ENCODE measurements at places on chromosomes 2 and 18. TPM values are rescaled to one million over a fixed set of nuclear protein-coding genes. Genes with fewer than 3 reads are reported as not detected.

DNA sequence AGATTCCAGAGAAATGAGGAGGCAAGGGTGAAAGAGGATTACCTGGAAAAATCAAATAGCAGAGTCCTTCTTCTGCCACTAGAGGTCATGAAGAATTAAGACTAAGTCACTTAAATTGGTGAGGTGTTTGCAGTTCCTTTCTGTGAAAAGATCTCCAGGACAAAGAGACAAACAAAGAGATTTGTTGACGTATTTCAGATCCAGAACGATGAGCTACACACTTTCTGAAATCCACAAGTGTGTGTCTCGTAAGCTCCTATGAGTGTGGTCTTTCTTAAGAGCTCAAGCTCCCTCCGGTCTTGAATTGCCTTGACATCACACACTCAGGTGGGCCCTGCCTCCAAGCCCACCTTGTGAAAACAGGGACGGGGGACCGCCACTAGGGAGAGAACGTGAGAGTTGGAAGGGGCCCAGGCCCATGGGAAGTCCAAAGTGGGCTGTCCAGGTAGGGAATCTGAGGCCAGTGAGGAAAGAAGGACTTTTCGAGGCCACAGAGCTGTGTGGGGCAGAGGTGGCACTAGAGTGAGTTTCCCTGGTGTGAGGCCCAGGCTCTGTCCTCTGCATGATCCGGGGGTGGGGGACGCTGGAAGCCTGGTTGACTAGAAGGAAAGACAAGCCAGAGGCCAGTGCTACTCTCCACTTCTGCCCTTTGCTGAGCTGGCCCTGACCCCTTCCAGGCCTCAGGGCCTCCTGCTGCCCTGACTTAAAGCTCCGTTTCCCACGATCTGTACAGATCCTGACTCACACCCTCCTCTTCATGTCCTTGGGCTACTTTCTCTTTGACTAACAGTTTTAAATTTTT lies 168.1 kb upstream of the NCK2 start:
- H3K27me3 ChIP-seq = no peaks in the 10 kb centered on the region
- H3K36me3 ChIP-seq = no peaks in the 10 kb centered on the region
- H3K4me1 ChIP-seq = peaks cover 7% of the 10 kb centered on the region

- no peaks in the 10 kb centered on the region for H3K27me3 ChIP-seq
- H3K4me1 ChIP-seq = no peaks in the 10 kb centered on the region
- no peak overlapping the region for H3K27ac ChIP-seq
These were observed 966 bp upstream of the OXER1 start for GRCh38 chr2:42764901-42765300.

- no peaks in the 10 kb centered on the region for H3K27me3 ChIP-seq
- H3K27ac ChIP-seq = no peak overlapping the region
- no peak overlapping the region for H3K4me3 ChIP-seq
- H3K4me1 ChIP-seq = peaks cover 8% of the 10 kb centered on the region
- no peaks in the 10 kb centered on the region for H3K36me3 ChIP-seq
- no peak for DNase-seq
These were observed 222.4 kb upstream of the RAB12 start for GRCh38 chr18:8386669-8387380.

- no peaks in the 10 kb centered on the region for H3K4me1 ChIP-seq
- no peaks in the 10 kb centered on the region for H3K36me3 ChIP-seq
- no peak overlapping the region for H3K27ac ChIP-seq
- H3K27me3 ChIP-seq = no peaks in the 10 kb centered on the region
- no peak overlapping the region for H3K4me3 ChIP-seq
These were observed 458.0 kb downstream of the CPS1 start for GRCh38 chr2:211014376-211014775.

GRCh38 chr2:45669032-45669486 lies 17.6 kb downstream of the PRKCE start:
- no peaks in the 10 kb centered on the region for H3K36me3 ChIP-seq
- no peaks in the 10 kb centered on the region for H3K27me3 ChIP-seq
- H3K4me3 ChIP-seq = no peak overlapping the region
- H3K4me1 ChIP-seq = no peaks in the 10 kb centered on the region
- DNase-seq = peak; percentile 10
- H3K27ac ChIP-seq = no peak overlapping the region

GRCh38 chr2:240584486-240585031 lies 2.0 kb upstream of the CAPN10 start:
- H3K27ac ChIP-seq = no peak overlapping the region
- no peaks in the 10 kb centered on the region for H3K27me3 ChIP-seq
- DNase-seq = peak; percentile 12

DNA sequence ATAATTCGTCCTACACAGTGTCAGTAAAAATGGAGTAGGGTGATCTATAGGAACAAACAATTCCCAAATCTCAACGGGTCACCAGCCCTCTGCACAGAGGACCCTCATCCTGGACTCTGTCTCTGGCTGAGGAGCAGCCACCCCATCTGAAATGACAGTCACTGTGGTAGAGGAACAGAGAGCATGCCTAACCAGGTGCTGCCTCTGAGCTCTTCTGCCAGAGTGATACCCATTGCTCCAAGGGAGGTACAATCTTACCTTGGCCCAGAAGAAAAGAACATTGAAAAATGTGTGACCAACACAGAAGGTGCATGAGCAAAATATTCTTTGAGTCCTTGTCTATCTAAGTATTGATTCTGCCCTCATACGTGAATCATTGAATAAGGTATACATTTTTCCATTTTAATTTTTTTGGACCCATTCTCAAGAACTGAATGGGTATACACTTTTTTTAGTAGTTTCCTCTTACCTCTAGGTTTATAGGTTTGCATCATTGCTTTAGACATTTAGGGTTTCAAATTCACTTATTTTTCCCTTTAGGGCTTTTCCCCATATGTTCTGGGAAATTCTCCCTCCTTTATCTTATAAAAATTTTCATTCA lies 8.7 kb downstream of the SP140 start:
- no peak overlapping the region for H3K27ac ChIP-seq
- H3K36me3 ChIP-seq = no peaks in the 10 kb centered on the region
- H3K4me1 ChIP-seq = no peaks in the 10 kb centered on the region
- H3K4me3 ChIP-seq = no peak overlapping the region
- no peak for DNase-seq

DNA sequence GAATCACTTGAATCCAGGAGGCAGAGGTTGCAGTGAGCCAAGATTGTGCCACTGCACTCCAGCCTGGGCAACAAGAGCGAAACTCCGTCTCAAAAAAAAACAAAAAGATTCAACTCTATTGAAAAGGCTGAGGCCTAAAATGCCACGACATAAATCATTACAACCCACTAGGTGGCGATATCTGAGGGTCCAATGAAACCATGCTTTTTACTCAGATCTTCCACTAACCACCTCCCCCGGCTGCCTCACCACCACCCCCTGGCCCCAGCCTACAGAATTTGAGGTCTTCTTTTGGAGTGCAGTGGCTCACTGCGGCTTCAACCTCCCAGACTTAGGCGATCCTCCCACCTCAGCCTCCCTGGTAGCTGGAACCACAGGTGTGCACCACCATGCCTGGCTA lies 57.5 kb downstream of the AP1S3 start:
- no peaks in the 10 kb centered on the region for H3K4me1 ChIP-seq
- H3K27me3 ChIP-seq = no peaks in the 10 kb centered on the region
- DNase-seq = peak; percentile 52
- H3K27ac ChIP-seq = no peak overlapping the region

DNA sequence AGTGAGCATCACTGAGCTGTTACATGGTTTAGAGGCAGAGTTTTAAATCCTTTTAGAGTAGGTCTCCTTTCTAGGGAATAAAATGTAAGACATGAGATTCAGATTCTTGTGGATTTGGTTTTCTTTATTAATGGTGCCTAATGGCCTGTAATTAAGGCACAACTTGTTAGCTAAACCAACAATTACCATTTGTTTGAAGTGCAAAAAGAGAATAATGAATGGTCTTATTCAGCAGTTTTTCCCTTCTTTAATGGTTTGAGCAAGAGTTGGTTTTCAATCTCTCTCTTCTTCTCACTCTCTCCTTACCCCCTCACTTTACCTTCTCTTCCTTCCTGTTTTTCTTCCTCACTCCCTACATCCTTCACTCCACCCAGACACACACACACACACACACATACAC lies 312.2 kb upstream of the TRIB2 start:
- H3K27me3 ChIP-seq = no peaks in the 10 kb centered on the region
- no peak overlapping the region for H3K4me3 ChIP-seq
- no peaks in the 10 kb centered on the region for H3K4me1 ChIP-seq
- H3K27ac ChIP-seq = no peak overlapping the region
- DNase-seq = no peak

GRCh38 chr18:61241260-61241853 lies 91.9 kb upstream of the CDH20 start:
- no peak overlapping the region for H3K27ac ChIP-seq
- H3K4me3 ChIP-seq = no peak overlapping the region
- H3K4me1 ChIP-seq = no peaks in the 10 kb centered on the region
- no peak for DNase-seq
- no peaks in the 10 kb centered on the region for H3K36me3 ChIP-seq
- no peaks in the 10 kb centered on the region for H3K27me3 ChIP-seq

- H3K36me3 ChIP-seq = no peaks in the 10 kb centered on the region
- DNase-seq = no peak
- H3K27ac ChIP-seq = no peak overlapping the region
- H3K4me3 ChIP-seq = no peak overlapping the region
- H3K4me1 ChIP-seq = no peaks in the 10 kb centered on the region
These were observed 175.9 kb downstream of the NRXN1 start for GRCh38 chr2:50856016-50856541.

DNA sequence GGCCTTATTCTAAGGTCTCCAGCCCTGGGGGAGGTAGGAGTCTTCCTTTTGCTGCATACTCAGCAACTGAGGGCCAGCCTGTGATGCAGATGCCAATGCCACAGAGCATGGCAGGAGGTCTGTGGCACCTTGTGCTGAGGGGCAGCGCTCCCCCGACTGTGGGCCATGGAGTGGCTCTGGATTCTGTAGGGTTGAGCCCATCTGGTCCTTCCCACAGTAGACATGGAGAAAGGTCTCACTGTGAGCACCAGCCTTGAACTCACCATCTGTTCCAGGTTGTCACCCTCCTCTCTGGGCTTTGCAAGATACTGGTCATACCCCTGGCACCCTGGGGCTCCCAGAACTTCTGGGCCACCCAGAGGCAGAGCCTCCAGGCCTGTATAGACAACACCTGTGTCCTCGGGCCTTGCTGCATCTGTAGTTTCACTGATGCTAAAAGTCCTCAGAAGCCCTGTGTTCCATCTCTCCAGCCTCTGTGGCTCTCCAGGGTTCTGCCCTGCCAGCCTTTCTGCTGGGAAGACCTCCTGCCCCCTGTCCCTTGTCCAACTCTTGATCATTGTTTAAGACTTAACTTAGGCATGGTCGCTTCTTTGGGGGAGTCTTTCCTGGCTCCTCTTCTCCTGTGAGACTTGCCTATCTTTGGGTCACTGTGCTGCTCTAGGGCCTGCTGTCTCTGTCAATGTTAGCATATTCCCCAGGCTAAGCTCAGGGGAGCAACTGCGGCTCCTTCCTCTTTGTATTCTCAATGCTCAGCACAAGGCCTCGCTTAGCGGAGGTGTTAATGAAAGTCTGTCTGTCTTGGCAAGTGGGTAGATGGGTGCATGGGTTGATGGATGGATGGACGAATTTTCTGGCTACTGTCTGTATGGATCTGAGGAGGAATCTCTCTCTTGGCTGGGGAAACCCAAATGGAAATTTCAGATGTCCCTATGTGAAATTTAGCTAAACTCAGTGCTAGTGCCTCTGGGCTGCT lies 160.9 kb downstream of the DYSF start:
- H3K4me3 ChIP-seq = no peak overlapping the region
- H3K27ac ChIP-seq = no peak overlapping the region
- DNase-seq = no peak
- H3K36me3 ChIP-seq = no peaks in the 10 kb centered on the region

- H3K4me1 ChIP-seq = no peaks in the 10 kb centered on the region
- H3K27me3 ChIP-seq = no peaks in the 10 kb centered on the region
- no peak overlapping the region for H3K4me3 ChIP-seq
These were observed 220.0 kb upstream of the CYP26B1 start for GRCh38 chr2:72367530-72368225.

GRCh38 chr2:210963386-210963785 lies 407.0 kb downstream of the CPS1 start:
- no peak for DNase-seq
- H3K27ac ChIP-seq = no peak overlapping the region
- no peaks in the 10 kb centered on the region for H3K36me3 ChIP-seq
- H3K4me3 ChIP-seq = no peak overlapping the region

DNA sequence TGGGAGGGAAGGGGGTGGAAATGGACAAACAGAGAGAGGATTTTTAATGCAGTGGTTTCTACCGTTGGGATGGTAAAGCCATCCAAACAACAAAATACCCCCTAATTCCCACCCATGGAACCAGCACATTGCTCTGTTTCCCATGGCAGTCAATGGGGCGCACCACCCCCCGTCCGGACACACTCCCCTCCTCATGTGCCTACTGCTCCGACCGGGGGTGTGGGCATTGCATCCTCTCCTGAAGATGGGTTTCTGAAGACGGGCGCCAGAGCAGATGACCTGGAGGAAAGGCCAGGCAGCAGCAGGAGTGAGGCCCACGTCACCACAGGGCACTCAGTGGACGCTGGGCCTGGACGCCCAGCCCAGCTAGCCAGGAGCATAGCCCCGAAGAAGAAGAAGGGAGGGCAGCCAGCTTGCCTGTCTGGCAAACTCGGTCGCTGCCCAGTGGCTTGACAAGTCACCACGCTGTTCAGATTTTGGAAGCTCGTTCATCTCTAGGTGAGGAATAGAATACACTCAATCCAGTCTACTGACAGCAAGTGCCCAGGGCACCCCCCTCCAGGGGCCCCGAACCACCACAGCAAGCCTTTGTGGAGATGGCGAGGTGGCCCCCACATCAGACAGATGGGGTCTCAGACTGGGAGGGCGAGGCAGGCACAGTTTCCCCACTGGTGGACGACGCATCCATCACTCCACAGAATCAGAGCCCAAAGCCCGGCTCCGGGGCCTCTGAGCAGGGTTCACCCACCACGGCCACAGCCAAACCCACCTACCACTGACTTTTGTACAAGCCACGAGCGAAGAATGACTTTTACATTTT lies 296.2 kb upstream of the SALL3 start:
- DNase-seq = no peak
- H3K36me3 ChIP-seq = no peaks in the 10 kb centered on the region
- no peak overlapping the region for H3K27ac ChIP-seq
- H3K4me3 ChIP-seq = no peak overlapping the region

GRCh38 chr2:140865837-140866236 lies 1265.0 kb downstream of the LRP1B start:
- no peaks in the 10 kb centered on the region for H3K36me3 ChIP-seq
- no peak overlapping the region for H3K27ac ChIP-seq
- DNase-seq = no peak
- H3K27me3 ChIP-seq = no peaks in the 10 kb centered on the region
- H3K4me3 ChIP-seq = no peak overlapping the region

DNA sequence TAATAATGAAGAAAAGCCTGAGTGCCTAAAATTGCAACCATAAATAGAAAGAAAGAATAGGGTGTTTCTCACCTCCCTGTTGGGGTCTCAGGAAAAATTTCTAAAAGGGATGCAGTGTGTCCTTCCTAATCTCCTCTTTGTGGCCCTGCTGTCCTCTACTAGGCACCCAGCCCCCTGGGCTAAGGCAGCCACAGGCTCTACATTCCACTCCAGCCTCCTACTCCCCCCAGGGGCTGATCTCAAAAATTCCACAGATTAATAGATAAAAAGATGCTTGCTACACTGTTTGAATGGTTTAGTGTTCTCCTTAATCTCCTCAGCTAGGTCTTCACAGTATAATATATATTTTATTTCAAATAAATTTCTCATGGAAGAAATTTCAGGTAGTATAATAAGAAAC lies 17.6 kb downstream of the SATB2 start:
- H3K36me3 ChIP-seq = no peaks in the 10 kb centered on the region
- no peaks in the 10 kb centered on the region for H3K27me3 ChIP-seq
- no peak overlapping the region for H3K27ac ChIP-seq
- H3K4me1 ChIP-seq = peaks cover 13% of the 10 kb centered on the region
- DNase-seq = no peak

The KIF1A gene
- total RNA-seq = 41.1 TPM

The MTX2 gene
- 33.1 TPM for total RNA-seq

The CLEC4F gene
- not detected for total RNA-seq
